ENCODE measurements at places on chromosomes 6 and 20. TPM values are rescaled to one million over a fixed set of nuclear protein-coding genes. Genes with fewer than 3 reads are reported as not detected.
A peak's percentile ranks its signal among the peaks of the same experiment; 100 is the strongest.

JPH2 gene
- 4.9 TPM for polyA plus RNA-seq

DNA sequence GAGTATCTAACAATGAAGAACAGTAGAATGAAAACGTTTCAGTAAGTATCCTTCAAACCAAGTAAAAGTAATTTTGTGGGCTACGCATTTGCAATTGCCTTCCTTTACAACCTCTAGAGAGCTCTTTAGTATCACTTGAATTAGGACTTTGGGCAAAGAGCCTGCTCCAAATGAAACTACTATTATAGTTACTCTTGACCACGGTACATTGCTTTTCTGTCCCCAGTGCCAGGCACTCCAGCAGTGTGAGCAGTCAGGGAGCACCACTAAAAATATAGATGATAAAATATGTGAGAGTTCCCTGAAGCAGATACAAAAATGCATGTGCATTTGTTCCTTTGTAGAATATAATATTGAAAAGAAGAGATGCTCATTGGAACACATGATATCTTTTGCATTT is 450.1 kb upstream of the MANEA start:
- DNase-seq: no peak

DNA sequence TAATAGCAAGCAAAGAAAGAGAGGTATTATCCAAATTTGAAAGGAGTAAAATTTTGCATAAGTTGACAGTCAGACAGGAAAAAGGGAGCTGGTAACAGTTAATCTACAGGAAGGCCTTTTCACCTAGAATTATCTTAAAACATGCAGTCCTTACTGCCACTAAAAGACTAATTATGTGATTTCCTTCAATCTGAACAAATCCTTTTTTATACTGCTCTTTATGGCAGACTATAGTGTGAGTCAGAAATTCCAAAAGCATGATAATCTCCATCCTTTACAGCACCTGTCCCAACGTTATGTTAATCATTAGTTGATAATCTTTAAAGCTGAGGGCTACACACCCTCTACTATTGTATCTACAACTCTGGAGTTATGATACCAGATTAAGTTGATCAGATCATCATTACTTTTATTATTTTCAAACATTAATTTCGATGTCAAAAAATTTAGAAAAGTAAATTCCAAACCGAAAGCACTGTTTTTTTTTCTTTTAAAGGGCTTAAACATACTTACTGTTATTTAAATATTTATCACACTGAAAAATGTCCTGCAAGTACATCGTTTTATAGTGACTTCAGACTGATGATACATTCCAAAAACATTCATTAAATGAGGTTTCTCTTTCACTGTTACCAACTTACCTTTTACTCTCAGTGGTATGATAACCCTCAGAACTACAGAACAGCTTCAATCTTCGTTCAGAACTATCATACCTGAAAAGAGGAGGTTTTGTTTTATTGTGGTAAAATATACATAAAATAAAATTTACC is 33.2 kb upstream of the AKAP7 start:
- peak; percentile 80 for DNase-seq

PLA2G7 gene
- not detected for polyA plus RNA-seq

BACH2 gene
- 2.2 TPM for polyA plus RNA-seq

NOTCH4 gene
- polyA plus RNA-seq: 0.42 TPM

GRCh38 chr20:48066246-48066645 is 281.0 kb upstream of the SULF2 start:
- DNase-seq: peak; percentile 78

RIPPLY2 gene
- polyA plus RNA-seq: not detected

GRCh38 chr20:16474363-16474762 is 98.9 kb downstream of the KIF16B start:
- DNase-seq: no peak

DNAH8 gene
- not detected for polyA plus RNA-seq

- no peak for DNase-seq
Measured at GRCh38 chr6:18186540-18187250, 31.5 kb downstream of the KDM1B start.
